Activated T-cell treated with anti-CD3 and anti-CD28 coated beads, Interleukin-2, amount 50 U/mL, for 72 hours (primary cell): ENCODE measurements at places on chromosomes 3 and 15.

- DNase-seq = no peak
Observed at GRCh38 chr3:104347291-104347690, 1019.4 kb upstream of the ALCAM start.

GRCh38 chr3:146026547-146026946 is 134.4 kb downstream of the PLOD2 start:
- no peak for DNase-seq

DNA sequence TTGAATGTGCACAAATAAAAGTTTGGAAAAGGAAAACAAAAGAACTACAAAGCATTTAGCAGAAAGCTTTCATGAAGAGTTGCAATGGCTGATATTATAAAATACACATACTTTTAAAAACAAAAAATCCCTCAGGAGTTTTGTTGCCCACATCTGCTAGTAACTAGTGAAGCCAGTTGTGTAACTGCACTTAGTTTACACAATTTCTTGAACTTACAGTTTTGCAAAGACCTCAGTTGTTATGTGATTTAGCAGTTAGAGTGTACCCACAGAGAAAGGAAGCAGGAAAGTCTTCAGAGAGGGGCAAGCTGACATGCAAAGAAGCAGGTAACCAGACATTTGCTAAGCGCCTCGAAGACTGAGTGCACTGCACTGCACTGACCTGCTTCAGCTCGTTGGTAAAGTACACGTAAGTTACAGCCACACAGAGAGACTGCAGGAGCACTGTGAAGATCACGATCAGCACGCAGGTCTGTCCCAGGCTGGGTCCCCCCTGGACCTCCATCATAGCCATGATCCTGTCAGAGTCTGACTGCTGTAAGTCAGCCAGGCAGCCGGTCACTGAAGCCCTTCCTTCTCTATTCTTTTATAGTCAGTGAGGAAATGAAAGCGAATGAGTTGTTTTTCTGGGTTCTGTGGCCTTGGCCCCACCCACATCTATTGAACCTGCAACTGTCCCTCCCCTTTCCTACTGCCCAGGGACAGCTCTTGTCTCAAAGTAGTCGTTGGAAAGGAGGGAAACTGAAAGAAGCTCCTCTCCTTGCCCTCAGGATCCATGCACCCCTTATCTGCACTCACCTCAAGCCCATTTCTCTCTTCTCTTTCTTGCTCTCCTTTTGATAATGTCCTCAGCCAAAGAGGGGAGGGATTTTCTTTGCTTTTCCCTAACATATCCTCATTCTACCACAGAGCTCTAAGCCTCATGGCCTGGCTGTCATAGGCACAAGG is at the start of gene TNFSF10:
TNFSF10 (minus strand) TSS at position 560 of the 948 bp plus-strand sequence; CDS start at position 514, 46 bp downstream.
- peak; percentile 72 for DNase-seq

DNA sequence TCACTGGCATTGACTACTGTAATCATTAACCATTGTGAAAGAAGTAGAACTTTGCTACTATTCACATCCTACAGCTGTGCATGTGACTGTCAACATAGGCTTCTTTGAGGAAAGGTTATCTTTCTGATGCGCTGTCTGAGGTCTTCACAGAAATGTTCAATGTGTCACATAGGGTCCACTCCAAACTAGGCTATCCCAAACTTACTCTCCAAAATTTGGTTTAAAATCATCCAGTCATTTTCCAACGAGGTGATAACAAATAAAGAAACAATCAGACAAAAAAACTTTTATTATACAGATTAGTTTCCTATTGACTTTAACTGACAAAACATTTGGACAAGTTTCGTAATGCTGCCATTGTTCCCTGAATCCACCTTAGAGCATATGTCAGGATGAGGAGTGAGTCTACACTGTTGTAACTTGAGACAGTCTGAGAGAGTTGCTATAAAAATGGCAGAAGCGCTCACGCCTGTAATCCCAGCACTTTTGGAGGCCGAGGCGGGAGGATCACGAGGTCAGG is 511.6 kb downstream of the PLOD2 start:
- DNase-seq = no peak

- DNase-seq = no peak
Observed at GRCh38 chr15:27705056-27705455, 394.1 kb downstream of the OCA2 start.

GRCh38 chr15:22891426-22892210 is 53.2 kb downstream of the NIPA2 start:
- no peak for DNase-seq

DNA sequence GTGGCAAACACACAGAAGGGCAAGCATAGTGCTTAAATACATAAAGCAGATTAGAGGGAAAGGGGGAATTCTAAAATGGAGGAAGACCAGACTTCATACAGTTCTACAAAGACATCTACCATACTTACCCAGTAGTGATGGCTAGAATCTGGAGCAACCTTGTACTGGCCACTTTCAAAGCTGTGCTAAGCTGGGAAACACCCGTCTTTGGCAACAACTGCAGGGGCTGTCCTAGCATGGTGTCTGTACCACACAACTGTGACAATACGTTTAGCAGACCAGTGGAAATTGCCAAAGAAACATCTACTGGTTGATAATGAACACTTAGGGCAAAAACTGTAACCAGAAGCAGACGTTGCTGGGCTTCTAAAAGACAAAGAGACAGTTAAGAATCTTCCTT is 97.0 kb downstream of the FBXL22 start:
- no peak for DNase-seq

DNA sequence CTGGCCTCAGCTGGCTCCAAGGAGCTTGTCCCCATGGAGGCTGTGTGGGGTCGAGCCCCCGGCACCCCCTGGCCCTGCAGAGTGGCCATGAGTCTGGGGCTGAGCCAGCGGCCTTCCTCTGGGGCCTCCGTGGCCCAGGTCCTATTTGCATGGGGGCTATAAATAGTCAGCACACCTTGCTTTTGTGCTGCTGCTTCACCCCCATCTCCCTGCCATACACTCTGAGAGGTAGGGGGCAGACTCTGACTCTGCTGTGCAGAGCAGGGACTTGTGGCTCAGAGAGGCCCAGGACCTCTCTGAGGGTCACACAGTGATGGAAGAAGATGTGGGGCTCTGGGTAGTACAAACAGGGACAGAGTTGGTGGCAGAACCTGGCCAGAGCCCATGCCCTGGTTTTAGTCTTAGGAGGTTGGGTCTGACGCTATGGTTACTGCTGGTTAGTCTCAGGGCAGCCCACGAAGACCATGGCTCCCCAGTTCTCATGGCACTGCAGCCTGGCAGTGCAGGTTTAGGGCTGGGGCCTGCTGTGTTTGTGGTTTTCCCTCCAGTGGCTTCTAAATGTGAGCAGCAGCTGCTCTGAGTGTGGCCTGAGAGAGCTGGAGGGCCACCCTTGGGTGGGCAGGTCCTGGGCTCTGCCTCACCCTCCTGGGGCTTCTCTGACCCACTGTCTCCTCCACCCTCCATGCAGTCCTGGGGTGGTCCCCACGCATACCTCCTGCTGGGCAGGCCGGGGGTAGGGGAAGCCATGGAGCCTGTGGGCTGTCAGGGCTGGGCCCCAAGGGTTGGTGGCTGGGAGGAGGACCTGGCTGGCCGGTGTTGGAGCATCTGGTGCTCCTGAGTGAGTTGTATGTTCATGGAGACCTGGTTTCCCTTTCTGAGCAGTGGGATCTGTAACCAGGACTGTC is 13.6 kb downstream of the PRKCD start:
- DNase-seq = no peak

GRCh38 chr15:77069521-77070121 is 1.3 kb downstream of the TSPAN3 start:
- no peak for DNase-seq

GRCh38 chr15:74778599-74778970 is 3.3 kb upstream of the CSK start:
- DNase-seq = no peak

DNA sequence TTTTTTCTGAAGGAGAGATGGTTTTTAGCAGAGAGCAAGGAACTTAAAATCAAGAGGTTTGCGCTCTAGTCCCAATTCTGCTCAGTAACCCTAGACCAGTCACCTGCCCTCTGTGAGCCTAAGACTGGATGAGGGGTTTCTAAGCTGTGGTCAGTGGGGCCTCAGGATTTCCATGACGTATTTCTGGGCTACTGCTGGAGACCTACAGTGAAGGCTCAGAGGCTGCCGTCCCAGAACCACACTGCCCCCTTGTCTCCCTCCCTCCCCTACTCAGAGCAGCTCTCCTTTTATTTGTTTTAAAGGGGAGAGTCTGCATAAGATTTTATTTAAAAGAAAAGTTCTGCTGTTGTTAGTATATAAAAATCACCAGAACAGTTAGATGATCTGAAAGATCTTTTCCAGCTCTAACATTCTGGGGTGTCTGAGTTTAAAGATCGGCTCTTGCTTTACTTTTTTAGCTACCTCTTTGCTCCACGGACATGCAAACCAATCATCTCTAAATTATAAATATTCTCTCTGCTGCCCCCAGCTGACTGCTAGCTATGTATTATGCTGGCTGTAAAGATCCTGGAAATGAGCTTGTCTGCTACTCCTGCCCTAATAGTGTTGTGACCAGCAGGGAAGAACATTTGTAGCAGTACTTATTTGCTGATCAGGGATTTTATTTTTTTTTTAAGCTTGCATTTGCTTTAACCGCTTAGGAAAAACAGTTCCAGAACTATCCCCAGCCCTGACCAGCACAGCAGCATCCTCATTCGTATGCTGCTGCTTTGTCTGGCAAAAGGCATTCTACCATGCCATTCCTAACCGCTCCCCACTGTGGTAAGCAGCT is 28.6 kb upstream of the NDUFB4 start:
- DNase-seq = no peak

DNA sequence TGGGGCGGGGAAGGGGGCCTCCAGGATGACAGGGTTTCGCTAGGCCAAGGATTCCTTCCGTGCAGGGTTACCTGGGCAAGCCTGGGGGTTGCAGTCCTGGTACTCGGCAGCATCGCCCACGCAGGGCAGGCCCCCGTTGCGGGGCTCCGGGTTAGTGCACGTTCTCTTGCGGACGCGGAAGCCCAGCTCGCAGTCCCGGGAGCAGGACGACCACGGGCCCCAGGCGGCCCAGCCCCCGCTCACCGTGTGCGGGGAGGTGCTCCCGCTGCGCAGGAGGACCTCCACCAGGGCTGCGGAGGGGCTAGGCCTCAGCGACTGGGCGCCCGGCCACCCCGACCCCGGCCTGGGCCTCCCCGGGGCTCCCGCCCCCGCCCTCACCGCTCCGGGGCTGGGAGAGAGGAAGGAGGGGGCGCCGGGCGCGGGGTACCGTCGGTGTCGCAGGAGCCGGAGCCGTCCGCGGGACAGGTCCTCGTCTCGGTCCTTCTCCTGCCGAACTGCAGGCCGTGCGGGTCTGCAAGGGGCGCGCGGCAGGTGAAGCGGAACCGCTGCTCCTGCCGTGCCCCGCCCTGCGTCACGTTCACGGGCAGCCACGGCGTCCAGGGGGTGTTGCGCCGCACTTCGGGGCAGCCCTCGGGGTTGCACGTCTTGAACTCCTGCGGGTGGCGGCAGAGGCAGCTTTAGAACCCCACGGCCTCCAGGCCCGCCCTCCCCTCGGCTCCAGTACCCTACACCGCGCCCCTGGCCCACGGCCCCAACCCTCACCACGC is 114.6 kb downstream of the SEMA5B start:
- DNase-seq = no peak

- DNase-seq = no peak
Observed at GRCh38 chr15:50128266-50128665, 9.2 kb upstream of the ATP8B4 start.

GRCh38 chr3:195139091-195139875 is 131.7 kb downstream of the XXYLT1 start:
- no peak for DNase-seq

- DNase-seq = no peak
Observed at GRCh38 chr3:8972639-8973038, 9.4 kb upstream of the RAD18 start.

DNA sequence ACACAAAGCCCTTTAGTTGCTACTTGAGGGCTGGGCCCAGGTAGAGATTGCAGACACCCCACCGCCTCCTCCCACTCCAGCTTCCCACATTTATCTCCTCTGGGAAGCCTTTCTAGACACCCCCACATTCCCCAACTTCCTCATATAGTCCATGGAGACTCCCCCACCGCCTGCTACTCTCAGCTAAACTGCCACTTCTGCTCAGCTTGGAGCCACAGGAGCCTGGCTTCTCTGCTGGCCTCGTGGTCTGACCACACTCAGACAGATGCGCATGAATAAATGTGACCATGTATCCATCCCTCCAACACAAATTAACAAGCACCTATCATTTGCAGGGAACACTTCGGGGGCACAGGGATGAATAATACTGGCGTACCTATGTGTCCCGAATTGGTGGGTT is 10.5 kb upstream of the ACSBG1 start:
- DNase-seq = no peak

- DNase-seq = no peak
Observed at GRCh38 chr3:29899021-29899420, 618.1 kb downstream of the RBMS3 start.

DNA sequence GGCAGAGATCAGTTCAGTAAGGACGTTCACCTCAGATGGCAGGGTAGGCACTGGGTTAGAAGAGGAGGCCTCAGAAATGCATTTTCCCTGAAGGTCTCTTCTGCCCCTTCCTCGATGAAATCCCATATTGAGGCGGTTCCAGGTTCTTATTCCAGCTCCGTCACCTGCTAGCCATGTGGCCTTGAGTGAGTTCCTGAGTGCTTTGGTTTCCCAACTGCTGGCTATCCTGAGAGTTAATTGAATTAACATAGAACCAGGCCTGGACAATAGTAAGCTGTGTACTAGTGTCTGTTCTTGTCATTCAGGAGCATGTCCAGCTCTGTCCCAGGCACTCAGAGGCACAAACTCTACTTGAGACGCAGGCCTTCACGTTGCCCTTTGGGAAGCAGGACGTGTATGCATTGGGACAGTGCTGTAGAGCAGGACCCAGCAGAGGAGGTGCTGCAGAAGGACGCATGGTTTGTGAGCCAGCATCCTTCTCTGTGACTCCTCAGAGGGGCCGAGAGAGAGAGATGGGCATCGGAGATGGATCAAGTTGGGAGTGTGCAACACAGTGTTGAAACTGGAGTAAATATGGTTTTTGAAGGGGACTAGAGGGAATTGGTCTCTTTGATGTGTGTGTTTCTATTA is 114.2 kb downstream of the ASB7 start:
- DNase-seq = no peak

DNA sequence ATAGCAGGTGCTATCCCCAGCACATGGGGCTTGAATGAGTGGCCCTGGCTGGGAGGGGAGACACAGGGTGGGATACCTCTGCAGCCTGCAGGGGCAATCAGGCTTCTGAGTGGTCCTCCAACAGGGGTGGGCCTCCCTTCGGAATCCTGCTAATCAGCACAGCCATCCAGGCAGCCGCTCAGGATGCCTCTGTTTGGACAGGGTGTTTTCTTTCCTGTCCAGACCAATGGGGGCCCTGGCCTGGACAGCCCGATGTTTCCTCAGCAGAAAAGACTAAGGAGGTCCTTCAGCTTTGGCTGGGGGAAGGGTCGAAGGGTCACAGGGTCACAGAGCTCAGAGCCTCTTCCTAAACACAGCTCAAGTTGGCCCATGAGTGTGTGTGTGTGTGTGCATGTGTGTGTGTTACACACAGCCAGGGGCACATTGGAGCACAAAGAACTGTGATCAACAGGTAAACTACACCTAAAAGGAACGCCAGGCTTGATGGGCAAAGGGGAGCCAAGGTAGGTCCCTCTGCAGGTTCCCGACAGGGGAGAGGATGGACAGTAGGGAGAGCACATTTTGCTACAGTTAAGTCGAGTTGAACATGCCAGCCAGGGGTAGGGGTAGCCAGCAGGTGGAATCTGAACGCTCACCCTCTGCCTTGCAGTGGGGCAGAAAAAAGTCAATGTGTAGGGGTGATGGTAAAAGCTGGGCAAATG is 1.1 kb upstream of the HAPLN3 start:
- no peak for DNase-seq

GRCh38 chr15:45320581-45321205 is 57.7 kb downstream of the GATM start:
- DNase-seq = no peak
